ENCODE measurements at places on chromosomes 4 and X. TPM values are rescaled to one million over a fixed set of nuclear protein-coding genes. Genes with fewer than 3 reads are reported as not detected.
A peak's percentile ranks its signal among the peaks of the same experiment; 100 is the strongest.

NAP1L2 gene
- total RNA-seq, result under 0.01 TPM

GRCh38 chr4:166077782-166078181, 204.7 kb downstream of the TLL1 start:
- DNase-seq, result no peak

DNA sequence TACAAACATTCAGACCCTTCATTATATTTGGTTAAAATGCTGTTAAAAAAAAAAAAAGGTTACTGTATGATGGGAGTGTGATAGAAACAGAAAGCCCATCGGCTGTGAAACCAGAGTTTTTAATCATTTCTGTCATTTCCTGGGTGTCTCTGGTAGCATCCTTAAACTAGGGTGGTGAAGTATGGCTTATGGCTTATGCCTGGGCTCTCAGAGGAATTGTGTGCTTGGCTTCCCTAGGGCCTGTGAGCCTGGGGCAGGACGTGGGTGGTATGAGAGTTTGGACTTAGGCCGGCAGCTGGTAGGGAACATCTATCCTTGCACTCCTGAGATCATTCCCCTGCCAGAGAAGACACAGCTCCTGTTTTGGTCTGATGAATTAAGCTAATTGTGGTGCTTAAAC, 52.2 kb downstream of the DCUN1D4 start:
- no peak for DNase-seq

- no peak for DNase-seq
These were observed 6.3 kb downstream of the EXOC1 start for GRCh38 chr4:55859711-55860110.

SLC25A14 gene
- 12.5 TPM for total RNA-seq

GRCh38 chr4:80069837-80070731, 2.9 kb downstream of the ANTXR2 start:
- DNase-seq, result peak; percentile 83

DNA sequence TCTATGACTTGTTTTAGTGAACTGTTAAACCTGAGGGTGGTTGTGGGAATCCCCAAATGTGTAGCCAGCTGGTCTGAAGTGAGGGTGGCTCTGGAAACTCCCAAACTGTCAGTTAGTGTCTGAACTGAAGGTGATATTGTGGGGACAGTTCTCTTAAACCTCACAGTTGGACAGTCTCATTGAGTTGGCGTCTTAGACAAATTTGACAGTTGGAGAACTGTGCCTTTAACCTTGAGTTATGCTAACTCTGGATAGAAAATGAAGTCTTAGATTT, 20.7 kb upstream of the CTSO start:
- no peak for DNase-seq

GRCh38 chr4:10750714-10751113, 66.1 kb upstream of the CLNK start:
- DNase-seq, result no peak

DNA sequence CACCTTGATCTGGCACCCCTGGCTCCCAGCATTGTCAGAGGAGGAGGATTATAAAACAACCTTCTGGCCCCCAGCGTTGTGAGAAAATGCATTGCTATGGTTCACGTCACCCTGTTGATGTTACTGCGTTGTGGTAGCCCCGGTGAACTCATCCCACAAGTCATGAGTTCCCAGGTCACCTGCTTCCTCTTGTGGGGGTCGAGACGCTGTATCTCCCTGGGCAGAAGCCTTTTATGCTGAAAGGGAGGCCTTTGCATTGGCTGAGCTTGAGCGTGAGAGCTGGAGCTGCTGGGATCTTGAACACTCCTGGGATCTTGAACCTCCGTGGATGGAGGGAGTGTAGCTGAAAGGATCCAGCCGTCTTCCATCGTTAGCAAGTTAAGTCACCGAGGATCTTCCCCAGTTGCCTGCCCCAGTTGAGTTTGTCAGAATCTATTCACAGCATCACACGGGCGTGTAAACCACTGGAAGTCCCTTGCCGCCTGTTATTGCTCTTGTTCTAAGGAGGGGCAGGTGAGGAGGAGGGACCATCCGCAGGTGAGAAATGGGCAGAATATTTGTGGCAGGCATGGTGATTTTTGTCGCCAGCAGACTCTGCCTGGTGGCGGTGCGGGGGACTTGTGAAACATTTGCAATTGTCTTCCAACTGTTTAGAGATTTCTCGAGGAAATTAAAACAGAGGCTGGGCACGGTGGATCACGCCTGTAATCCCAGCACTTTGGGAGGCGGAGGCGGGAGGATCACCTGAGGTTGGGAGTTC, 299.9 kb downstream of the ASMT start:
- DNase-seq, result no peak

DNA sequence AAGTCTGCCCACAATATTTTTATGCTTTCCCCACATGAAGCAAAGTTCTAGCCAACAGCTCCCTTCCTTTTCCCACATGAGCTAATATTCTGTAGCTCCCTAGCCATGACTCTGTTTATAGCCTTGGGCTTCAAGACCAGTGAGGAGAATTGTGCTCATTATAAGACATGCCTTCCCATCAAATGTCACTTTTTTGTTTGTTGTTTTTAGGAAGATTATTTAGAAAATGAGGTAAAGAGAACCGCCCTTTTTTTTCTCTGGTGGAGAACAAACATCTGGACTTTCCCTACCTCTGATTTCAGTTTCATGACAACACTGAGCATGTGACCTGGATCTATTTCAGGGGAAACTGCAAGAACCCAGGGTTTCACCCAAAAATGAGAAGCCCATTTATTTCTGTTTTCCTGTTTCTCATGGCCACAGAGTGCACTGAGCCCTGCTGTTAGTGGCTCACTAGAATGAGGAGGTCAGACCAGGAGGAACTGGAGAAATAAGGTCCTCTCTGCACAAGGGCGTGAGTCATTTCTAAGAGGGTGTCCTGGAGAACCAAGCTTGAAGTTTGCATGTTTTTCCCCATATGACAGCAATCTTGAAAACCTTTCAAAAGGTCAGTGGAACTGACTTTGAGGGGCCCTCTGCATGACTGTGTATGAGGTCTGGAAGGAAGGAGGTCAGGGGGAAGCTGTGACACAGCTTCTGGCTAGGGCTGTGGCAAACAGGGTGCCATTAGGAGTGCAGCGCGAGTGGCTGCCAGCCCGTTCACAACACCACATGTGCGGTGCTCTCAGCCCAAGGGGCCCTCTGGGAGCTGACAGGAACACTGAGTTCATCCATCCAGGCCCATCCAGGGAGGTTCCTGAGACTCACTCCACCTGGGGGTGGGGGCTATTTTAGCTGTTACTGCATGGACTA, 55.2 kb downstream of the CHST7 start:
- peak; percentile 60 for DNase-seq

- no peak for DNase-seq
These were observed 74.4 kb downstream of the HTRA3 start for GRCh38 chr4:8343967-8344331.

DACH2 gene
- 0.32 TPM for total RNA-seq

GRCh38 chrX:124895947-124896346, 423.7 kb upstream of the TEX13C start:
- no peak for DNase-seq

- peak; percentile 84 for DNase-seq
These were observed 35.5 kb upstream of the SORBS2 start for GRCh38 chr4:185847352-185848097.

DNA sequence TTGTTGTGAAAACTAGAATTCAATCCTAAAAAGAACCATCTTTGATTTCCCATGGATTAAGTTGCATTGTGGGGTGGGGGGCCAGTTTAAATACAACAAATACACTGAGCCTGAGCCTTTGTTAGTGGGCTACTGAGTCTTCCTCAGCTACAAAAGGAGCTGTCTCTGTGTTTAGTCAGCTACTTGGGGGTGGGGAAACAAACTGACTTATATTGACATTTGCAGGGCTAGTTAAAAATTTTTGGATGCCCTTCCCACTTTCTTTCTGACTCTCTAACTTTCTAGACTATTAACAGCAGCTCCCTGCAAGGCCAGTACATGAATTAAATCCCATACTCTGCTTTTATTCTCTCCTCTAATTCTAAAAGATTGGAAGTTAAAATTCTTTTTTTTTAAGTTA, 32.5 kb upstream of the FHDC1 start:
- no peak for DNase-seq

GRCh38 chrX:143873343-143873742, 10.5 kb upstream of the UBE2NL start:
- DNase-seq, result no peak

DNA sequence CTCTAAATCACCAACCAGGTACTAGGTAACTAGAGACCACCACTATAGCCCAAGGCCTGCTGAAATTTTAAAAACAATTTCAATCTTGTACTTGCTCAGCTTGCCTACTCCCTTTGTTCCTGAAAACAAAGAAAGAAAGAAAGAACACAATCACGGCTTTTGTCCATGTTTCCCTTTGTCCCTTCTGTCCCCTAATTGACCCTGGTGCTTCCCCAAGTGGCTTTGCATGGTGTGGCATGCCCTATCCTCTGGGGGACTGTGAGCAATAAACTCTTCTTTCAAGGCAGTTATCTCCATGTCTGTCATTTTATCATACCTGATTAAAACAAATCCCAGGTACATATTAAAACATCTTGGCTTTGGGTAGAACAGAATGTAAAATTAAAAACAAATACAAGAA, 94.8 kb downstream of the ARSJ start:
- no peak for DNase-seq

CASK gene
- 65.6 TPM for total RNA-seq

GRCh38 chr4:122819708-122820449, 6.8 kb upstream of the FGF2 start:
- peak; percentile 76 for DNase-seq

DNA sequence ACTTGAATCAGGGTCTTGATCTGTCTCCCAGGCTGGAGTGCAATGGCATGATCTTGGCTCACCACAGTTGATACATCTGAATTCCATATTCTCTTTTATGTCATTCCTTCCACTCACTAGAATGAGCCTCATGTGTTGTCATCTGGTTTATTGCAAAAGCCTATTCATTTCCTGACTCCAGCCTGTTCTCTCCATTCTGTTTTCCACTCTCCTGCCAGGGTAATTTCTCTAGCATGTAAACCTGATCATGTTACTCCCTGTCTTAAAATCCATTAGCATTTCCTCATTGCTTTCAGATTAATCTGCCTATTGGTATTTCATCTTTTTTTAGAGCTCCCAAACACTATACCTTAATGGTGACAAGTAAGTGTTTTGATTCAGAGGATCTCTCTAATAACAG, 4.3 kb upstream of the DDX60L start:
- DNase-seq, result peak; percentile 80

- DNase-seq, result no peak
These were observed 240.5 kb downstream of the CFAP47 start for GRCh38 chrX:36160081-36160480.

- no peak for DNase-seq
These were observed 61.0 kb downstream of the SORCS2 start for GRCh38 chr4:7253341-7253700.

- no peak for DNase-seq
These were observed 25.6 kb upstream of the PRDM8 start for GRCh38 chr4:80171656-80172055.

DNA sequence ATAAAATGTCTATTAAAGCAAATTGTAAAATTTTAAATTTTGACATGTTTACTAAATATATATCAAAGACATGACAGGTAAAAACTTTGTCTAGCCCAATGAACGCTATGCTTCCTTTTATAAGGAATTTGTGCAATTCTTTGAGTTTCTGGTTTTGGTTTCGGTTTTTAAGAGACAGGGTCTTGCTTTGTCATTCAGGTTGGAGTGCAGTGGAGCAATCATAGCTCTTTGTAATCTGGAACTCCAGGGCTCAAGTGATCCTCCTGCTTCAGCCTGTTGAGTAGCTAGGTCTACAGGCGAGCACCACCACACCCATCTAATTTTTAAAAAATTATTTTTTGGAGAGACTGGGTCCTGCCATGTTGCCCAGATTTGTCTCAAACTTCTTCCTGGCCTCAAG, 60.7 kb downstream of the BLTP1 start:
- DNase-seq, result peak; percentile 15

DCAF4L1 gene
- under 0.01 TPM for total RNA-seq

DHX15 gene
- 125 TPM for total RNA-seq

RXFP1 gene
- 1.7 TPM for total RNA-seq

PNCK gene
- 0.32 TPM for total RNA-seq

GRCh38 chr4:158170691-158171561, 1.9 kb downstream of the GASK1B start:
- DNase-seq, result peak; percentile 74

DNA sequence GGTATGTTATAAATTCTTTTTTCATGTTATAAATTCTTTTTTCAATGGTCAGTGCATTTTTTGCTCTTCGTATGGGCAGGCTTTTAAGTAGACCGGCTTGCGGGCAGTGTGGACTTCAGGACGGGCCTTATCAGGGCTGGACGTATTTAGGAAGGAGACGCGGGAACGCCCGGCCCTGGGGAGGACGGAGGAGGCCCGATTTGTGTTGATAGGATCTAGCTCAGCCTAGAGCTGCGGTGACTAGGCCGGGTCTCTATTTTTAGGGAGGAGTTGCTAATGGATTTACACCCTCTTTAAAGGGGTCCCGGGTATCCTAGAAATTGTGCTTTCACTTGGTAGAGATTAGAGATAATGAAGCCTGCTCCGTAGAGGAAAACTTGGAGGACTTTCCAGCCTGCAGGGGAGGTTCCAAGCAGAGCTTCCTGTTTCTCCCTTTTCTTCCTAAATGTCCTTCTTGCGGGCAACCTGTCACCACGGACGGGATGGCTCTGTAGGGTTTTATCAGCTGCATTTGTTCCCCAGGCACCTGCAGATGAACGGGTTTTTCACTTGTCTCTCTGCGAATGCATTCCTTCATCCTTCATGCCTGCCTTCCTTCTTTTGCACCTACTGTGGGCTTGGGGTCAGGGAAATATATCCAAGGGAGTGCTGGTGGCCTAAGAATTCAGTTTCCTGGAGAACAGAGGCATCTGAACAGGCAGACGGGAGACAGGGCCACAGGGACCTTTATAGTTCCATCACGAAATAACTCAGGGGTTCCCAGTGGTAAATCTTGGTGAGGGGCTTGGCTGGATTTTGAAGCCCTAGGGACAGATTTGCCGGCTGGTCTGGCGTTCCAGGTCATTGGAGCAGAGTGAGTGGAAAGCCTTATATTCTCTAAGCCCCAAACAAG, 1.4 kb downstream of the CD99 start:
- DNase-seq, result peak; percentile 84

UGT2B28 gene
- not detected for total RNA-seq

TMEM185A gene
- 14.5 TPM for total RNA-seq

- no peak for DNase-seq
These were observed 113.7 kb upstream of the TLR3 start for GRCh38 chr4:185955151-185955770.

AGTR2 gene
- total RNA-seq, result not detected

DNA sequence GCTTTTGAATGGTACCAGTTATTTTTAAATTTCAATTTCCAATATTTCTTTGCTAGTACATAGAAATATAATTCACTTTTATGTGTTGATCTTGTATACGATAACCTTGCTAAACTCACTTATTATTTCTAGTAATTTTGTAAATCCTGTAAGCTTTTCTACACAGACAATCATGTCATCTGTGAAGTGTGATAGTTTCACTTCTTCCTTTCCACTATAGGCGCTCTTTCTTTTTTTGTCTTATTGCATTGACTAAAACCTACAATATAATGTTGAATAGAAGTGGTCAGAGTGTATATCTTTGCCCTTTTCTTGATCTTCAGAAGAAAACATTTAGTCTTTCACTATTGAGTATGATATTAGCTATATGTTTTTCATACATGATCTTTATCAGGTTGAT, 76.6 kb downstream of the ZNF182 start:
- no peak for DNase-seq
